ENCODE measurements at places on chromosomes 1 and 21.

DNA sequence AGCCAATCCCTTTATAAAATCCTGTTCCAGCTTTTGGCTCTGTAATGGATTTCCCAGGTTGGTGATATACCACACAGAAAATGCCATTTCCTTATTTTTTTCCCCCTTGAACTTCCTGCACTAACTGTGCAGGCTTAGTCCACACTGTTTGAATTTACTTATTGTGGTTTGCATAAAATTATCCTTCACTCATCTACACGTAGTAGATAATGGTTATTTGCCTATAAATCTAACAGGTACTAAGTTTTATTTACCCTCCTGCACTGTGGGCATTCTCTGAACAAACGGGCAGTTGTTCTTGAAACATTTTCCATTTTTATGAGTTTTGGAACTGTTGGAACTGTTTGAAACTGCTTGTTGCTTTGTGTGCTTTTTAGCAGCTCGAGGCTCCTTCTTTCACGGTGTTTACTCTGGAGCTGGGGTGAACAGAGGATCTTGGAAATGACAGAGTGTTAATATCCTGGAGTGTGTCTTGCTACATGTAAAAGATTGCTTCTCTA lies 23.0 kb upstream of the KIFAP3 start:
- DNase-seq = no peak

- no peak for DNase-seq
Observed at GRCh38 chr1:165925498-165926079, 98.2 kb downstream of the UCK2 start.

DNA sequence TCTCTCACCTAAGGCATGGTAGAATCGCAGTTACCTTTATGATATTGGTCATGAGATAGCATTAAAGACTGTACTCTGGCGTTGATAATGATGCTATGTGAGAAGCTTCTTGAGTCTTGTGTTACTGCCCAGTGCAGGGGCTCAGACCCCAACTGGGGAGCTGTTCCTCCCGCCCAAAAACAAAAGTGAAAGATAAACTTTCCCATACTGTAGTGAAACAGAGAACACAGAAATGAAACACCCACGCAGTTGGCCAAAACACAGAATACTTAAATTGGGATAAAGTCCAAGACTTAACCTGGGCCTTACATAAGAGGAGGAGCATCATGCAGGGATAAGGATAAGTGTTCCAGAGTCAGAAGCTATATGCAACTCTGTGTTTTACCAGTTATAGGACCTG lies 130.6 kb downstream of the HHIPL2 start:
- DNase-seq = no peak

DNA sequence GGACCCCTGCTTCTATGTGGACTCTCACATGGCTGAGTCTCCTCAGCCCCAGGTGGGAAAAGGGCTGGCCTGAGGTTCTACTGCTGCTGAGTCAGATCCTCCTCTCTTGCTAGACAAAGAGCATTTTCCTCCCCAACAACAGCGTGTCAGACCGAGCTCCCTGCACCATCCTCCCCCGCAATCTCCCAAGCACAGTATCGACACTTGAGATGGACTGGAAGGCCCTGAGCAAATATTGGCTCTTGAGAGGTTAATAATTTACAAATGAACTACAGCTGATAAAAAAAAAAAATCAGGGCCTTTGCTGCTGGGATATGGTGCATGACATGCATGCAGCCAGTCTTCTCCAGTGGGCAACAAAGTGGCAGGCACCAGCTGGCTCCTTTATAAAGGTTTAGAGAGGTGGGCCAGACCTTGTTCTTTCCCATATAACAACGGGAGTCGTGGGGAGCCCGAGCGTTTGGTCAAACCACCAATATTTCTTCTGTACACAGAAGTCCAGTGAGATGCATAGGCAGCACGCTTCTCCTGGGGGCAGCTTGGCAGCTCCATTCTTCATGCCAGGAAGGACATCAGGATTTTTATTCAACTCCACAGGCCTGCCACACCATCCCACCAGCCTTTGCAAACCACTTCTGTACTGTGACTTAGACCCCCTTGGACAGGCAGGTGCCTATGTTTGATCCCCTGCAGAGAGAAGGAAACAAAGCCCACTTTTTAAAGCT lies 55.4 kb upstream of the CAMK1G start:
- no peak for DNase-seq

- no peak for DNase-seq
Observed at GRCh38 chr1:147110872-147111271, 61.4 kb downstream of the PRKAB2 start.

GRCh38 chr1:101293461-101294051 lies 56.7 kb downstream of the S1PR1 start:
- peak; percentile 70 for DNase-seq

Measured in stimulated activated CD8-positive, alpha-beta memory T cell treated with anti-CD3 and anti-CD28 coated beads, Interleukin-15, amount 100 ng/mL, for 48 hours (primary cell).